NCI-H1092 treated with DMSO at 0.1 percent for 48 hours (cell line): ENCODE measurements at places on chromosomes 1 and 21.

- no peak for DNase-seq
Measured at GRCh38 chr1:31569596-31570173, 6.6 kb upstream of the TINAGL1 start.

- DNase-seq, result no peak
Measured at GRCh38 chr21:43997766-43998742, 14.1 kb upstream of the TRAPPC10 start.

DNA sequence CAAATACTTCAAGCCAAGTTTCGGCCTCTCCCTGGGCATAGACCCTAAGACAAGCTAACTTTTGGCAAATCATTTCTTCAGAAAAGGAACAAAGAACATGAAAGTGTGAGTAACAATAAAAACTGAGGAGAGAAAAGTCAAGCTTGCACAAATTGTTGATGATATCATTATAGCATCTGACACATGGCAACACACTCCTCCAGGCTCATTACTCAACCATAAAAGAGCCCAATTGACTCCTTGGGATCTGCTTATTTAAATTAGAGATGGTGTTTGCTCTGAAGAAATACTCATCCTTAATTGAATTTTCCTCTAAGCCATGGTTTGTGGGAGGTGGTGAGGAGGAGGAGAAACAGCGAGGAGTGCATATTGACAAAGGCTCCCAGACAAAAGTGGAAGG is 54.5 kb downstream of the TNFSF4 start:
- no peak for DNase-seq

- DNase-seq, result peak; percentile 10
Measured at GRCh38 chr1:185567440-185567839, 166.8 kb upstream of the HMCN1 start.

GRCh38 chr1:9875636-9876000 is 34.5 kb downstream of the CTNNBIP1 start:
- DNase-seq, result no peak

- DNase-seq, result no peak
Measured at GRCh38 chr1:204323887-204324286, 35.8 kb downstream of the PLEKHA6 start.

- DNase-seq, result peak; percentile 68
Measured at GRCh38 chr1:201648066-201648906, 109.4 kb downstream of the NAV1 start.

GRCh38 chr1:157369808-157370521 is 182.3 kb downstream of the FCRL5 start:
- DNase-seq, result peak; percentile 42

- DNase-seq, result no peak
Measured at GRCh38 chr1:228474507-228474906, 12.7 kb upstream of the RNF187 start.

DNA sequence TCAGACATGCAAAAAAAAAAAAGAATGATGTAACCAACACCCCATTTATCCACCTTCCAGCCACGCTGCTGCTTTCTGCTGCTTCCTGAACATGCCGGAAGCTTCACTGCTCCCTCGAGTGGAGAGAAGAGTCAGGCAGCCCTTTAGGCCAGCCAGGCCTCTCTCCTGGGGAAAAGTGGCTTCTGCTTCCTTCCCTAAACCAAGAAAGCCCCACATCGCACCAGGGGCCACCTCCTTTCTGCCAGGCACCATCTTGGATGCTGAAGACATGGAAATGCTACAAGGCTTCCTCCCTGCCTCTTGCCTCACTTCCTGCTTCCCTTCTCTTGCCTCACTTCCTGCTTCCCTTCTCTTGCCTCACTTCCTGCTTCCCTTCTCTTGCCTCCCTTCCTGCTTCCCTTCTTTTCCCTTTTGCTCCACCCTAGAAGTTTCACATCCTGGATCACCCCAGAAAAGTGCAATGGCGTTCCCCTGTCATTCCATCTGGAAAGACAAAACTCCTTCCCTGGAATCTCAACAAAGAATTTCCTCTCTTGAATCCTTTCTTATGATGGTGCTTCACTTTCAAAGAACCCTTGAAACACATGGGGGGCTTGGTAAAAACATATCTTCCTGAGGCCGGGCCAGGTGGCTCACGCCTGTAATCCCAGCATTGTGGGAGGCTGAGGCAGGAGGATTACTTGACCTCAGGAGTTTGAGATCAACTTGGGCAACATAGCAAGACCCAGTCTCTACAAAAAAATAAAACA is 18.7 kb downstream of the TNFRSF8 start:
- DNase-seq, result no peak

- no peak for DNase-seq
Measured at GRCh38 chr1:117110774-117111173, 10.8 kb downstream of the TRIM45 start.

GRCh38 chr1:74683656-74684055 is 10.1 kb upstream of the ERICH3 start:
- no peak for DNase-seq

DNA sequence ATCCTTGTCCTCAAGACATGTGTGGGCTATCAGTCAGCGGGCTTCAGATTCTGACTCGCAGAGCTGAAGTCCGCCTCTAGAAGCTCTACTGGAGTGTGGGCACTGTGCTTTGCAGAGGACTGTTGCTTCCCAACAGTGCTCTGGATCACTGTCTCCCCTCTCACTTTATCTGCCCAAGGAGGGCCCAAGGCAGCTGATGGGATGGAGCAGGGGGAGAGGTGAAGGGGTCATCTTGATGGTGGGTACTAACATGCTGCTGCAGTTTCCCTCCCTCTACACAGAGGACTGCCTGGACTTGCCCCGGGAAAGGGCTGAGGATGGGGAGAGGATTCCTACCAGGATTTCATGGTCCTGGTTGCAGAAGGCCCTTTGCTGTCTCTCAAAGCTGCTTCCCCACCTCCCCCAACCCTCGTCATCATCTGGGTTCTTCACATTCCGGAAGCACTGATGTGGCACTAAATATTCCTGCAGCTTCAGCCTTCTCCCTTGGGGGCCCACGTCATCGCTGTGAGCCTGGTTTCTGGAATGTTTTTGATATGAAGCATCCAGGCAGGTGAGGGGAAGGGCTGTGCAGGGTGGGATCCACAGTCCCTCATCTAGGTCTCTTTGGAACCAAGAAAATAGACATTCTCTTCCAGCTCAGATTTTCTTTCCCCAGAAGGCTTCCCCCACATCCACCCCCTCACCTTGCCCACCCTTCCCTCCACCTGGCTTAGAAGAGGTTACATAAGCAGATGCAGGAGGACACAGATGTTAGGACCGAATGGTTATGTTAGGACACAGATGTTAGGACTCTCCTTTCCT is 23.2 kb downstream of the NUAK2 start:
- no peak for DNase-seq

DNA sequence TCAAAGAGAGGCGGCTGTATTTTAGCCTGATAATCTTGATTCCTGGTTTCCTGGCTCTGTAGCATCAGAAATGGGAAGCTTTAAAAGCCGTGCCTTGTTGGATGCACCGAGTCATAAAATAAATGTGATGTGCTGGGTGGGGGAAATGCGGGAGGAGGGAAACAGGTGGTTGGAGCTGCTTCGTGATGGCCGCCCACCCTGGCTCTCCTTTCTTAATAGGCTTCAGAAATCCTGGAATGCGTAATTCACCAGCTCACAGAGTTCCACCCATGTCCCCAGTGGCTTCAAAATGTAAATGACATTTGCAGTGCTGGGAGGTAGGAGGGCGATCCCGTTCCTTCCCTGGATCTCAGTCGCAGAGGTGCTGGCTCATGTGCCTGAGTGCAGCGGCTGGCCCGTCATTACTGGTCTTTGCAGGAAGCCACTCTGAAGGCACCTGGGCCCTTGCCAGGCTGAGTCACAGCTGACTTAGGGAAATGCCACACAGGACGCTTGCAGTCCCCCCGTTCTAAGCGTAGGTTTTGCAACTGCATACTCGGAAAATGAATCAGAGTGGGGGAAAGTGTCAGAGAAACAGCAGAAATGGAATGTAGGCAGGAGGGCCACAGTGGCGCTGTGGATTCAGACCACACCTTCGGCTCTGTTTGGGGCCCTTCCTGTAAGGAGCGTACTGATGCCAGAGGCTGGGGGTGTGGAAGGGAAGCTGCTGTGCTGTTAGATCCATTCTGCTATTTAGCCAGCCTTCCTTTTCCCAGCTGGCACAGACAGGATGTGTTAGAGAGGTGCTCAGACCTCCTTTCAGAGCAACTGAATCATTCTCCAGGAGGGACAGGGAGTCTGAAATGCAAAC is 37.6 kb downstream of the GALNT2 start:
- DNase-seq, result peak; percentile 97

GRCh38 chr1:222233444-222234158 is 314.3 kb downstream of the HHIPL2 start:
- DNase-seq, result no peak

DNA sequence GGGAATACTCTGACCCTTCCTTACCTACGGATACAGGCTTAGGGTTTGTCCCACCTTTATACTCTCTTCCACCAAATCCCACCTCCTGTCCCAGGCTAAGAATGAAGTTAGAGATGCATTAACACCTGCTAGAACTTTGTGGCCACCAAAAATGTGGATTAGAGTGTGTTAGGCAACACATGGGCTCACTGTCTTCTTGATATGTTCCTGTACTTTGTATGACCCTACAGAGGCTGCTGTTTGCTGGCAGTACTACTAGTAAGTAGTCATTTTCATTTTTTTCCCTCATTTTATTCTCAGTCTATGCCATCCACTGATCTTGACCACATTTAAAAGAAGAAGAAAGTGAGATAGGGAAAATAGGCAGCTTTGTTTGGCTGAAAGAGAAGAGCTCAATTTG is 21.0 kb upstream of the TMEM39B start:
- no peak for DNase-seq

DNA sequence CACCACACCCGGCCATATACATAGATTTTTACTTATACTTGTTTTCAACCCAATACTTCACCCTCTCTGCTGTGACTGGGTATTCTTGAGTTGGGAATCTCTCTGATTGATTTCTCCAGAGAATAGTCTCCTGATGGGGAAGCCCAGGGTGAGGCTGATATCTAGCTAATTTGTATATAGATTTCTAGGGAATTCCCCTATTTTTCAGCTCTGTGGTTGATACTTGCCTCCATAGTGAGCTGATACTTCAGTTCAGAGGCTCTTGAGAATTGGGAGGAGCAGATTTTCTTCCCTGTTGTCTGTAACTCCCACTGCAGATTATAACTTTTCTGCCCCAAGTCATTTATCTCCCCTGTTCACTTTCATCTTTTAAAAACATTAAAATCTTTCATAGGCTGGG is 14.5 kb upstream of the SH3BGRL3 start:
- DNase-seq, result no peak

DNA sequence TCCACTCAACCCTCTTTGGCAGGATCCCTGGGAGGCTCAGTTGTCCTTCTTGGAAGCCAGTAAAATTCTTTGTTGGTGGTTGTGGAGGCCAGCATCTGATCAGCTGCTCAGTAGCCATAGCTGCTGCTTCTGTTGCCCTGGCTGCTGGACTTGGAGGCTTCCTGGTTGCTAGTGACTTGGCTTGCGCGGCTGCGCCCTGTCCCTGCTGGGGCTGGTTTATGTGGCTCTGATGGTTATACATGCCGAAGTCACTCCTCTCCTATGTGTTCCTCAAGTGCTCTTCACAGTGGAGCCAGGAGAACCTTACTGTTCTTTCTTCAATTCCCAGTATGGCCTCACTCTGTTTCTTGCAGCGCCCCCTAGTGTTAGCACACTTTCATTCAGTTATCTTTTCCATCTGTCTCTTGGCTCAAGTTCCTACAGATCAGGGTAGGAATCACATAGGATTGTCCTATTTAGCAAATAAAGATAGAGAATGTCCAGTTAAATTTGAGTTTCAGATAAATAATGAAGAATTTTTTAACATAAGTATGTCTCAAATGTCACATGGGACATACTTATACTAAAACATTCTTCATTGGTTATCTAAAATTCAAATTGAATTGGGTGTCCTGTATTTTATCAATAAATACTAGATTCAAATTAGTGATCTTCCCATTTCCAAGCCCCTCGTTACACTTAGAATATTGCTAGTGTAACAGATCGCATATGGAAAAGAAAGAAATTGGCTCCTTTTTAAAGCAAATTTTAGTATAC is 176.5 kb downstream of the TGFB2 start:
- peak; percentile 62 for DNase-seq

DNA sequence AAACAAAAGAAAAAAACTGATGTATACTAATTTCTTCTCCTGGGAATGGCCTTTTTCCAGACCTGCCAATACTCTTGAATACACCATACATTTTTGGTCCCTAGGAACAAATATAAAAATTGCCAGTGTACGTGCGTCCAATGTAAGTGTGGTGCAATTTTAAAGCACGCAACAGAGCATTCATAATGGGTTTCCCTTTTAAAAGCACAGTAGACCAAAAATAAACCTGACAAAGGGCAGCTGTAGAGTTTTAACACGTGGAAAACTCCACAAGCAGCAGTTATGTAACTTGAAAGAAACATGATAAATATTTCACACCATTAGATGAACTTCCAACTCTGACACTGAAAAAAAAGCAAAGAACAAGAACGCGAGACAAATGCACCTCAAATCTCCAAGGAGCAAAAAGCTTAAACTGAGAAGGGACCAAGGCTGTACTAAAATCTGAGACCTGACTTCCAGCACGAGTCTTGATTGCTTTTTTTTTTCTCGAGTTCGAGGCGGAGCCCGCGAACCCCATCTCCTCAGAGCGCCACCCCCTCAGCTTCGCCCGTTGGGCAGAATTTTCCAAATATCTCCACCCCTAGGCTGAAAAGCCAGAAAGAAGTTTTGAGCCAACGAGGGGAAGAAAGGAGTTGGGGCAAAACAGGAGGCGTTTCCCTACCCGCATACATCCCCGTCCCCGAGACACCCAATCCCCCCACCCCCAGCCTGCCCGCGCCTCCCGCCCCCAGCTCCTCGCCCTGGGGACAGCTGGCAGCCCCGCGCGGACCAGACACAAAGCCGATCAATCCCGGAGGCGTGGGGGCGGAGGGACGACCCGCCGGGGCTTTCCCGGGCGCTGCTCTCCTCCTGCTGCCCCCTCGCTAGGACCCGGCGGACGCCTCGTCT is at the start of gene JAM2:
Gene JAM2, plus strand, starts transcription at position 599 of the 891 bp plus-strand sequence. CDS start 564 bp downstream, outside the sequence.
- peak; percentile 62 for DNase-seq

GRCh38 chr1:227654858-227655752 is 80.0 kb downstream of the JMJD4 start:
- no peak for DNase-seq

- no peak for DNase-seq
Measured at GRCh38 chr1:198273748-198274295, 117.0 kb downstream of the NEK7 start.

DNA sequence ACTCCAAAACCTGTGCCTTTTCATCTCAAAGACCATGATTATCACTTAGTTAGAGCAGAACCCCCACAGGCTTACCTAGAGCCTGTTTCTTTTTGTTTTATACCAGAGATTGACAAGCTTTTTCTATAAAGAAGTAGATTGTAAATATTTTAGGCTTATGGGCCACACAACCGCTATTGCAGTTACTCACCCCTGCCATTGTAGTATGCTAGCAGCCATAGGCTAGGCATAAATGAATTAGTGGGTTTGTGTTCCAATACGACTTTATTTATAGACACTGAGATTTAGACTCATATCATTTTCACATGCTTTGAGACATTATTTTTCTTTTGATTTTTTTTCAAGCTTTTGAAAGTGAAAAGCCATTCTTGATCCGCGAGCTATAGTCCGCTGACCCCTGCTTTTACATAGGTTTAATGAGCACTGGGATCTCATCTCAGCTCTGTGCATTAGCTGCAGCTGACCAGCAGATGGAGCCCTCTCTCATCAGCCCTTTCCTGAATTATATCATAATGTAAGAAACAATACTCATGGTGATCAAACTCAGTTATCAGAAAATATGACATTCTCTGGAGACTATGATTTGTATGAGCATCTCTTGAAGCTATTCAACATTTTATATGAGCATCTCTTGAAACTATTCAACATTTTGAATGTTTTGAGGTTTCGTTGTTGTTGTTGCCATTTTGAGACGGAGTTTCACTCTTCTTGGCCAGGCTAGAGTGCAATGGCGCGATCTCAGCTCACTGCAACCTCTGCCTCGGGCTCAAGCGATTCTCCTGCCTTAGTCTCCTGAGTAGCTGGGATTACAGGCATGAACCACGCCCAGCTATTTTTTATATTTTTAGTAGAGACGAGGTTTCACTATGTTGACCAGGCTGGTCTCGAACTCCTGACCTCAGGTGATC is 111.9 kb upstream of the L1TD1 start:
- DNase-seq, result peak; percentile 7
